H7 (cell line): ENCODE measurements at places on chromosomes 5 and 9. TPM values are rescaled to one million over a fixed set of nuclear protein-coding genes. Genes with fewer than 3 reads are reported as not detected.
A peak's percentile ranks its signal among the peaks of the same experiment; 100 is the strongest.

GRCh38 chr5:160672521-160672920 lies 179.5 kb downstream of the ATP10B start:
- no peak for DNase-seq

- peak; percentile 70 for DNase-seq
Observed at GRCh38 chr5:141149812-141150211, at the start of gene PCDHB6. TSS of gene PCDHB6 (plus strand) at chr5:141150057. CDS start at chr5:141150258, 201 bp downstream.

GRCh38 chr5:96117771-96118651 lies 156.4 kb upstream of the ELL2 start:
- no peak for DNase-seq

DNA sequence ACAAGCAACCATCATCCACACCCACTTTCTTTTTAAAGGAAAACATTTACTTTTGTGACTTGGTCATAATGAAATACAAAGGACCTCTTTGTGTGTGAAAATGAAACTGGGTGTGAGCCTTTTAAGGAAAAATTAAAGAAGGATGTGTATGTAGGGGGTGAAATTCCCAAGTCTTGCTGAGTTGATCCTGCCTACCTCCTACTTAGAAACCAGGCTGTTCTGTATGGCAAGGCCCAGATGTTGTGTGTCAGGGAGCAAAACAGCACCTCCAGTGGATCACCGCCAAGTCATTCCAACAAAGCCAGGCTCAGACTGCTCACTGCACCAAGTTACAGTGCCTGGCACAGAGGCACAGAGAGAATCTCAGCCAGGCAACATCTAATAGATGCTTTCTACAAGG lies 198.5 kb upstream of the FBN2 start:
- DNase-seq = no peak

- DNase-seq = peak; percentile 93
Observed at GRCh38 chr5:180201051-180201987, 7.7 kb downstream of the RASGEF1C start.

DNA sequence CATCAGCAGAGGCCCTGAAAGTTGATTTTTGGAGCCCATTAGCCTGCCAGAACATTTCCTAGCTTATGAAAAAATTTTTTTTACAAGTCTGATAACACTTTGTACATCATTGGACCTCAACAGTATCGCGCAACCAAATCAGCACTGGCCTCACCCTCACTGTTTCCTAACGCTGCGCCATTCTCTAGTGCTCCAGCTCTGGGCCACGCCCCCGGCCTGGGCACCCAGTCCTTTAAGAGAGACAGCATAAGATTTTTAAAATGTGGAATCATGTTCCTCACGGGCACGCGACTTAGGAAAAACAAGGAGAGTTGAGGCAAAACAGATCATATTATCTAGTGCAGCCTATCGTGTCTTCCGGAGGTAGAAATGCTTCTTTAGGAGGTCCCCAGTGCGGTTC lies 114.5 kb downstream of the BOD1 start:
- no peak for DNase-seq

- no peak for DNase-seq
Observed at GRCh38 chr5:12772276-12772675, 868.0 kb upstream of the CTNND2 start.

DNA sequence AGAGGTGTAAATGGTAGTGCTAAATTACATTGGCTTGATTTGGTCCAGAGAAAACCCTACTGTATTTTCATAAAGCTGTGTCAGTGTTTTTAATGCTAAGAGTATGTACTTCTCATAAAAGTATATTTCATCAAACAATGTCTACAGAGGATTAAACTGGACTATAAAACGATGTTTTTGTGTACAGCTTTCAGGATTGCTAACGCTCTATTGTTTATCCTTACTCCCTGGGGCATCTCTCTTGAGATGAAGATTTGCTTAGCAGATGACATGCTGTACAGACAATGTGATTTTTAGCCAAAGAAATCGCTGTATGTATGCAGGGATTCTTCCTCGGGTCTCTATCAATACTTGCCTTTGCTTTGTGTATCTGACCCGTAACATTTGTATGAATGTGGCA lies 216.0 kb downstream of the FBXL7 start:
- no peak for DNase-seq

GRCh38 chr5:21154526-21154925 lies 1166.5 kb upstream of the CDH18 start:
- no peak for DNase-seq

DNA sequence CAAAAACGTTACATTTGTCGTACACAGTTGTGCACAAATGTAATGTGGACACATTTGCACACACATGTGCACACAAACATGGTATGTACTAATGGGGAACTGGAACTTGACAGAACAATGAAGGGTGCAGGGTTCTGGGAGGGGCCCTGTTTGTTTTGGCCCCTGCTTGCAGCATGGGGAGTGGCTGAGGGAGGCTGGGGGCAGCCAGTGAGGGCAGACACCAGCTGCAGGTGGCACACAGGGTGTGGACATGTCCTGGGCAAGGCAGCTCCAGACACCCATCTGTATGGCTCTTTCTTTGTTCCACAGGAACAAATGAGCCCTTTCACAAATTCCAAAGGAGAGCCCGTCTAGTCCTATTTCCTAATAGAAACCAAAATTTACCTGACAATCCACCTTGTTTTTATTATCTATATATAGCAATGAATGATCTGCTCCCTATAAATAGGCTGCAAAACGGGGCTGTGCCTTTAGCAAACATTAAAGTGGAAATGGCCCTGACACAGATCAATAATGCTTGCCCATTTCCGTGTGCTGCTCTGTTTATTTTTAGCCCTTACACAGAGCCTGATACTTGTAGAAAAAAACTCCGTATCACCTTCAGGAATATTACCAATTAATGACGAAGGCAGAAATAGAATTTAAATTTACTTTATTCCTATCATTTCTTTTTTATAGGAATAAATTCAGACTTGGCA lies 26.4 kb downstream of the MARCHF3 start:
- no peak for DNase-seq

DNA sequence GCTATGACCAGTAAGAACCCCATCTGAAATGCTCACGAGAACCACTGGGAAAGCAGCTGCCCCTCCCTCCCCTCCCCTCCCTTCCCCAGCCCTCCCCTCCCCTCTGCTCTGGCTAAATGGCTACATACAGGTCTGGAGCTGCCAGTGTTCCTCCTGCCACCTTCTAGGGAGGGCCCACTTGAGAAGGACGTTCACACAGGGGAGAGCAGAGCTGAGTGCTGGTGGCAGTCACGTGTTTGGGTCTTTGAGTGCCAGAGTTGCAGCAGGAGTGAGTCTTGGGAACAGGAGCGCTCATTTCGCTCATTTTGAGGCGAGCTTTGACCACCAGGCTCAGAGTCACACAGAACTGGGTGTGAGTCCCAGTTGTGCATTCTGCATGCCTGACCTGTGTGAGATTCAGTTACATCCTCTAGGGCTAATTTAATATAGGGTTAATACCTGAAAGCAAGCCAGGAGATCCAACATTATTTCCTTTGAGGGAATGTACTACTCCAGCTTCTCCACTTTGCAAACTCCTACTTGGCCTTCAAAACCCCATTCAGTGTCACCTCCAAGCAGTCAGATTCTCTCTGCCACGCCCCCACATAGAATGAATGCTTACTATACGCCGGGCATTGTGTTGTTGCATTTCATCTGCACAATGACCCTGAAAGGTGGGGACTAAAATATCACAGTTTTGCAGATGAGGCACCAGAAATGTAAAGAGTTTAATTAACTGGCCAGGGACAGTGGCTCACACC lies 25.1 kb downstream of the CPLX2 start:
- no peak for DNase-seq

DNA sequence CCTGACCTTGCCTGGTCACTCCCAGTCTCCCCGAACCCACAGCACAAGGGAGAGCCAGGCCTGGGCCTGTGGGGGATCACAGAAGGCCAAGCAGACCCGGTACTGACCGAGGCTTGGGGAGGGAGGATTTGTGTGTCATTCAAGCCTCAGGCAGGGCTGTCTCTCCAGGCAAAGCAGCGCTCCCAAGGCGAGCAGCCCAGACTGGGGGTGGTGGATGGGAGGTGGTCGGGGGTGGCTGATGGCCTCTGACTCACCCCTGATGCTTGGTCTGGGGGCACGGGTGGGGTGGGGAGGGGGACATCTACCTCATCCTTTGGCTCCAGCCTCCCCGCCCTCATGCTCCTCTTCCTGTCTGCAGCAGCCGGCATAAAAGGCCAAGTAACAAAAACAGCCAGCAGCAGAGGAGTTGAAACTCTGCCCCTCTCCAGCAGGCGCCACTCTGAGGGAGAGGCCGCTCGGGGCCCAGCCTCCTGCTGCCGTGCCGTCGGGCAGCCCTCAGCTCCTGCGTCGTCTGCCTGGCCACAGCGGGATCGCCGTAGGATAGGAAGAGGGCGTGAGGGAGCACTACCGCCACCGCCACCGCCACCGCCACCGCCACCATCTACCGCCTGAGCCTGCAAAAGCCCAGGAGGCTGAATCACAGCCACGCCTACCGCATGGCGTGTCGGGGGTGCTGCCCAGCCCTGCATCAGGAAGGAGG lies 166.0 kb downstream of the OLFM1 start:
- DNase-seq = peak; percentile 89

- no peak for DNase-seq
Observed at GRCh38 chr5:169811023-169811422, 169.3 kb downstream of the INSYN2B start.

DNA sequence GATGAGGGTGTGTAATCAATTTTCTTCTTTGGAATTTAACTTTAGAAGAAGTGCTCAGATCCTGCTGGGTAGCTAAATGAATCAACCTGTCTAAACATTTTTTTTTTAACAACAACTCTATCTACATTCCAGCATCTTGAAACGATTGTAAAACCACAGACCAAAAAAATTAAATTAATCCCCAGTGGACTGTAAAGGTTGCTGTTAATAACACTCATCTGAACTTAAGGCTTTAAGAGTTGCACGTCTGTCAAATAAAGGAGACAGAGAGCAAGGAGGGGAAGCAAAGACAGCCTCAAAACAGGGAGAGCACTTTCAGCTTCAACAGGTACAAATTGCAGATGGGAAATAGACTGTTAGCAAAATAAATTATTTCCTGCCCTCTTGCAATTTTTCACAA lies 548.5 kb downstream of the DTWD2 start:
- DNase-seq = no peak

- DNase-seq = no peak
Observed at GRCh38 chr9:97553841-97554240, 52.4 kb downstream of the TMOD1 start.

GRCh38 chr5:135489466-135490244 lies 37.5 kb upstream of the TIFAB start:
- peak; percentile 78 for DNase-seq

- no peak for DNase-seq
Observed at GRCh38 chr5:30112867-30113266, 1080.6 kb upstream of the CDH6 start.

Gene THBS4
- total RNA-seq = 3.1 and 3.4 TPM in 2 replicates

Gene CDC42SE2
- 25.9 and 36.6 TPM in 2 replicates for total RNA-seq

Gene PTPRD
- 21.5 and 25.2 TPM in 2 replicates for total RNA-seq

Gene LECT2
- total RNA-seq = not detected in 2 replicates
